CD4-positive, alpha-beta T cell treated with Interleukin-1 beta for 1 hour (primary cell): ENCODE measurements at places on chromosomes 7 and 10.

DNA sequence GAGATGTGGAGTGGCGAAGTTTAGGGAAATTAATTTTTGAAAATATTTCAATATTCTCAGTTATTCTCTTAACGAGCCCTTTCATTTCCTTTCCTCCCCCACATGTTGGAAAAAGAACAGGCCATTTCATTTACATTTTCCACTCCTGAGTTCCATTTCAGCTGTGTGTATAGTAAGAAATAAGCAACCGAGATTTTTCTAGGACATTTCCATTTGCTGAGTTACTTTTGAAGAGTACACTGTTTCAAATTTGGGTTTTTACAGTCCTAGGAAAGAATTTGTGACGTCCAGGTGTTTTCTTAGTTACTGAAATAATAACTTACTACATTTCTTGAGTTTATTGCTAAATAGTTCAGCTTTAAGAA lies 1.2 kb downstream of the SEPTIN7 start:
- DNase-seq: no peak

DNA sequence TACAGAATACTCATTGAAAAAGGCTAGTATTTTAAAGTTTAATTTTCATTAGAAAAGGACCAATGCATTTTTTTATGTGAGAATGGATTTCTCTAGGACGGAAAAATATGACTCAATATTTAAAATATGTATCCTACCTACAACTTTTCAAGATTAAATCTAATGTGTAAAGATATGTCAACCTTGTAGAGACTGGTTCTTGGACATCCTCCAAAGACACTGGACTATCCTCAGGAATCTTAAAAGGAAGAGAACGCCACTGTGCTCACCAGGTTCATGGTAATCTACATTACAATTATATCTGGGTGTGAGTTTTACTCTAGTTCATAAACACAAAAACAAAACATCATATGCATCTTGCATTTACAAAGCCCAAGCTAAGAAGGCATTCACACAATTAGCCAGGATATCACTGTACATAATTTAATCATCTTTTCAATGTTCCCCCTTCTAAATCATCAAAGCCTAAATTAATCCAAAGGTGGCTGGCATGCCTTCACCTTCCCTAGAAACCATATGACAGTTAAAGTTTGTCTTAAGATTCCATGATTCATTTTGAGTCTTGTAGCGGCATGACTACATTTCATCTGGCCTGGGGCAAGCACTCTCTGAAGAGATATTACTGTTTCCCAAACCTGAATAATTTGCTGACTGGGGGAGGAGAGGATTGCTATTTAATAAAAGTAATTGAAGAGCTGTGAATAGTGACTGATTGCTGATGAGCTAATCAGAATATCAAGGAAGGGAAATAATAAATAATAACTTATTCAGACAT lies 12.0 kb downstream of the SGCE start:
- no peak for DNase-seq

DNA sequence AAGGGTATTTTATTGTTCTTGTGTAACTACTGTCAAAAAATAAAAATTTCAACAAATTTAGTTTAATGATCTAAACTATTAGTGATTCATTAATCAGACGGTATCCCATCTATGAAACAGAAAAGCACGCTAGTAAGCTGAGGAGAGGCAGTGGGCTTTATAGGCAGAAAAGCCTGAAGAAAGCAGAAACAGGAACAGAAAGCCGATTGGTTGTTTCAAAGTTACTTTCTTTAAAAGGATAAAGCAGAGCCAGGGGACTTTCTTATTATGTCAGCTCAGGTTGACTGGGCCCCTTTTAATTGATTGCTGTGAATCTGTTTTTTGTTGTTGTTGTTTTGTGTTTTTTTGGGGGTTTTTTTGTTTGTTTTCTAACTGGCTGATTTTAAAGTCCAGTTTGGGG lies 105.5 kb downstream of the TES start:
- no peak for DNase-seq

DNA sequence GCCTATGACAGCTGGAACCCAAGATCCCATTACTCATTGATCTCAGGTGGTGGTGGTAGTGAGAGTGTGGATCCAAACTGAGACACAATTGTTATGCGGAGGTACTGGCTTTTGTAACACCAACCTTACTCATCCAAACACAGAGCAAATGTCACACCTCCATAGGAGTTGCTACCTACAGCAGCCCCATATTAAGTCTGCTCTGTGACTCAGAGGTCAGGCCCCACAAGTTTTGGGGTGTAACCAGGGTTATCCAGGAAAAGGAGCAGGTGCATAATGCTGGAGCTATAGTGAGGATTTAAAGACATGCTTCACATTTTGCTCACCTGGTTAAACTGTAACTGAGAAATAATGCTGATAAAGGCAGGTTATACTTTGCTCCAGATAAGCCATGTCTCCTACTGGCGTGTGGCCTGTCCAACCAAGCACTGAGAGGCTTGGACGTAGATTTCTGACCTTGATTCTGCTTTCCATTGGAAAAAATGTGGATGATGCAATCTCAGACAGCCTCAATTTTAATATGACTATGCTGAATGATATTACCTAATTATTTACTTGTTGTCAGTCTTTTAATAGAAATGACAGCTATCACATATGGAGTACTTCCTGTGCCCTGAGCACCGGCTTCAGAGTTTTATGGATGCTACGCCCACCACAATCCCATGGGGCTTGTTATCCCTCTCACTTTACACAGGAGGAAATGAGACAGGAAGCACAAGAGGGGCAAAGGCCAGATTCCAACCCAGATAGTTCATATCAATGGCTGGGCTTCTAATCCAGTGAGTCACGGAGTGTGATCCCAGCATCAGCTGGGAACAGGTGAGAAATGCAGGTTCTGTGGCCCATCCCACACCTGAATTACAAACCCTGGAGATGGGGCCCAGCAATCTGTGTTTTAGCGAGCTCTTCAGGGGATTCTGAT lies 181.3 kb downstream of the CHN2 start:
- DNase-seq: no peak

DNA sequence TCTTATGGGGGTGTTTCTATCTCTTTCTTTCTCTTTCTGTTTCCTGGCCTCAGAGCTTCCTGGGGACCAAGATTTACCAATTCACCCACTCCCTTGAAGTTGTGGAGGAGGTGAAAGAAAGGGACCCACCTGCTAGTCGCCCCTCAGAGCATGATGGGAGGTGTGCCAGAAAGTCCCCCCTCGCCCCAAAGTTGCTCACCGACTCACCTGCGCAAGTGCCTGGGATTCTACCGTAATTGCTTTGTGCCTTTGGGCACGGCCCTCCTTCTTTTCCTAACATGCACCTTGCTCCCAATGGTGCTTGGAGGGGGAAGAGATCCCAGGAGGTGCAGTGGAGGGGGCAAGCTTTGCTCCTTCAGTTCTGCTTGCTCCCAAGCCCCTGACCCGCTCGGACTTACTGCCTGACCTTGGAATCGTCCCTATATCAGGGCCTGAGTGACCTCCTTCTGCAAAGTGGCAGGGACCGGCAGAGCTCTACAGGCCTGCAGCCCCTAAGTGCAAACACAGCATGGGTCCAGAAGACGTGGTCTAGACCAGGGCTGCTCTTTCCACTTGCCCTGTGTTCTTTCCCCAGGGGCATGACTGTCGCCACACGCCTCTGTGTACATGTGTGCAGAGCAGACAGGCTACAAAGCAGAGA lies 12.2 kb downstream of the AQP1 start:
- DNase-seq: no peak

- no peak for DNase-seq
These were observed 56.7 kb upstream of the SDK1 start for GRCh38 chr7:3244241-3244814.

- no peak for DNase-seq
These were observed 10.1 kb upstream of the HOXA13 start for GRCh38 chr7:27209933-27210440.

GRCh38 chr7:143258831-143259230 lies 4.4 kb upstream of the GSTK1 start:
- DNase-seq: peak; percentile 26

DNA sequence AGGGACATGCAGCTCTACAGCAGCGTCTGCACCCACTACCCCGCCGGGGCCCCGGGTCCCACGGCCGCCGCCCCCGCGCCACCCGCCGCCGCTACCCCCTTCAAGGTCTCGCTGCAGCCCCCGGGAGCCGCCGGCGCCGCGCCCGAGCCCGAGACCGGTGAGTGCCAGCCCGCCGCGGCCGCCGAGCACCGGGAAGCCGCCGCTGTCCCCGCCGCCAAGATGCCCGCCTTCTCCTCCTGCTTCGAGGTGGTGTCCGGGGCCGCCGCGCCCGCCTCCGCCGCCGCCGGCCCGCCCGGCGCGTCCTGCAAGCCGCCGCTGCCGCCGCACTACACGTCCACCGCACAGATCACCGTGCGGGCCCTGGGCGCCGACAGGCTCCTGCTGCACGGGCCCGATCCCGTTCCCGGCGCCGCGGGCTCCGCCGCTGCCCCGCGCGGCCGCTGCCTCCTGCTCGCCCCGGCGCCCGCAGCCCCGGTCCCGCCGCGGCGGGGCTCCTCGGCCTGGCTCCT lies 631 bp downstream of the OTUD1 start:
- no peak for DNase-seq

- DNase-seq: no peak
These were observed 350.7 kb upstream of the MBL2 start for GRCh38 chr10:53123311-53123710.

GRCh38 chr7:123655614-123656013 lies at the start of gene LMOD2:
TSS of gene LMOD2 (plus strand) at chr7:123655866. CDS start at chr7:123655964, 98 bp downstream.
- no peak for DNase-seq

GRCh38 chr10:37489658-37490003 lies 364.2 kb downstream of the ANKRD30A start:
- no peak for DNase-seq

DNA sequence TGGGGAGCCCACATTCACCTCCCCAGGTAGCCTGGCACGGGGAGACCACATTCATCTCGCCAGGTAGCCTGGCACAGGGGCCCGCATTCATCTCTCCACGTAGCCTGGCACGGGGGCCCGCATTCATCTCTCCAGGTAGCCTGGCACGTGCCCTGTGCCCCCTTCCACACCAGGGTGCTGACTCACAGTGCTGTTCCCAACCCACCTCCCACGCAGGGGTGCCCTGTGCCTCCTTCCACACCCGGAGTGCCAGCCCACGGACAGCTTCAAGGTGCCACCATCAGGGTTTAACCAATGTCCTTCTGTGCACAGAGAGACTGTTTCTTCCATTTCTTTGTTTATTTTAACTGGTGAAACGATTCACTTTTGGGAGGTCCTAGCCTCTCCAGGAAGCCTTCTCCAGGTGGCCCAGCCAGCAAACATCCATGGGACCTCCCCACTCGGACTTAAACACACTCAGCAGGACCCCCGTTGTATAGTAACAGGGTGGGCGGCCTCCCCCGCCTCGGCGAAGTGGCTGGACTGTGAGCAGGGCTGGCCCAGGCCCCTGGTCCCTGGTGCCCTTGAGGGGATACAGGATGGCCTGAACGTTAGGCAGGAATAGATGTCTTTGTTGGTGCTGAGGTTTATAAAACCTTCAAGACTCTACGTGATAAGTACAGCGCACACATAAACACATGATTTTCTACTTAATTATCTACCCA lies 41.1 kb upstream of the FOXL3 start:
- no peak for DNase-seq

DNA sequence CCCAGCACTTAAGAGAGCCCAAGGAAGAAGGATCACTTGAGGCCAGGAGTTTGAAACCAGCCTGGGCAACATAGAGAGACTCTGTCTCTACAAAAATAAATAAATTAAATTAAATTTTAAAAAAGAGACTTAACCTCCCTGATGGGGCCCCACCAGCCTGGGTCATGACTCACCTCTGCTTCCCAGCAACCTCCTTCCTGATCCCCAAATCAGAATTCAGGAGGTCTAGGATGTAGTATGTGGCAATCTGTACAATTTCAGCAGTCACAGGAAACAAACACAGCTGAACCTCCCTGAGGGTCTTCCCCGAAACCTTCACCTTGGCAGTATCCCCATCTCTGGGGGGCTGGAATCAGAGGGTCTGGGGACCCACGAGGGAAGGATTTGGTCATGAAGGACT lies 9.7 kb upstream of the PPP1R35 start:
- no peak for DNase-seq

- DNase-seq: no peak
These were observed 980 bp downstream of the ADAMTS14 start for GRCh38 chr10:70673043-70673928.

DNA sequence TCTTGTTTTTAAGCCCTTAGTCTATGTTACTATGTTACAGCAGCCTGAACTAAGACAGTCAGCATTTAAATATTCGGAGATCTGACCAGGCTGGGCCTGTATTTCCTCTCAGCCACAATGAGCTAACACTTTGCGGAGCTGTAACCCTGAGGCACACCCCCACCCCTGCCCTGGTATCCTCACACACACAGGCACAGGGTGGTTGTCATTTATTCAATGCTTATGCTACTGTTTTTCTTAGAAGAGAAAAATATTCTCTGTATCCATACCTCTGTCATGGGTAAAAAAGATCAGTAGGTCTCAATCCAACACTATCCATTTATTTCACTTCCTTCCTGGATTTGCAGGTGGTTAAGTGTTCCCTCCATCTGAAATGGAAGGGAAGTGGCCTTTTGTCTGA lies 80.3 kb upstream of the TRIL start:
- peak; percentile 9 for DNase-seq

GRCh38 chr7:13117592-13117991 lies 430.2 kb downstream of the ARL4A start:
- no peak for DNase-seq

GRCh38 chr10:17084258-17084657 lies 45.4 kb downstream of the CUBN start:
- DNase-seq: no peak

- no peak for DNase-seq
These were observed 34.4 kb downstream of the LHFPL3 start for GRCh38 chr7:104362756-104363155.

DNA sequence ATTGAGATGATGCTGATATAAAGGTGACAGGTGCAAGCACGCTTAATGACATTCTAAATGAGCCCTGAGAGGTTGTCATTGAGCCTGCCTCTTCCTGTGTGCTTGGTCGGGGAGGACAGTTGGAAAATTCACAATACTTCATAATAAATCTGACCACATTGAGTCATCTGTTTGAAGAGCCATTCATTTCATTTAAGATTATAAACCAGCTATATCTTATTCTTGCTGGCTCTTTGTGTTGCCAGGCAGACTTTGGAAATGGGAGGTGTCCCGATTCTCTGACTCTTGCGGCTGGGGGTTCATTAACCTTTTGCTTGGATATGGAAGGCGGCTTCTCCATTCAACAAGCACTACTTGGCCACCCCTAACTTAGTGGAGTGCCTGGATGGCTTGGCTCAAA lies 198.2 kb downstream of the FANK1 start:
- no peak for DNase-seq

DNA sequence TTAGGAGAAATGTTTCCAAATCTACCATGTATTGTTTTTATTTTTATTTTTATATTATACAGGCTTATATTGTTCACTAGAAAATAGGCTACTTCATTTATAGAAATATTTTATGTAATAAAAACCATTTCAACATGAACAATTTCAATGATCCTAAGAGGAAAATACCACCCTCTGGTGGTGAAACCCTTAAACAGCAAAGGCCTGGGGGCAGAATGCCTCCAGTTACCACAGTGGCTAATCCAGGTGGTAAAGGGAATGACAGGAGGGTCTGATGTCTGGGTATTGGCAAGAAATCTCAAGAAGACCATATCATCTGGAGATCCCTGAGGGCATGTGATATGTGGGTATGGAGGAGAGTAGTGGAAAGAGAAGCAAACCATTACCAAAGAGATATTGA lies 19.3 kb downstream of the MACC1 start:
- DNase-seq: no peak

GRCh38 chr7:23938937-23939552 lies 229.0 kb downstream of the STK31 start:
- DNase-seq: no peak
